ENCODE measurements at places on chromosomes 11 and 22.

- DNase-seq, result no peak
Measured at GRCh38 chr11:94926698-94927237, 46.6 kb downstream of the CWC15 start.

GRCh38 chr11:130947481-130947880 is 31.2 kb upstream of the SNX19 start:
- DNase-seq, result no peak

GRCh38 chr11:128689591-128689947 is 4.3 kb upstream of the FLI1 start:
- no peak for DNase-seq

- no peak for DNase-seq
Measured at GRCh38 chr11:9057888-9058287, 33.5 kb downstream of the SCUBE2 start.

- DNase-seq, result no peak
Measured at GRCh38 chr11:44854086-44854485, 96.6 kb downstream of the TP53I11 start.

GRCh38 chr11:91800208-91800914 is 424.3 kb upstream of the FAT3 start:
- DNase-seq, result no peak

- DNase-seq, result no peak
Measured at GRCh38 chr11:108224911-108225786, 2.3 kb downstream of the ATM start.

GRCh38 chr11:82992223-82992622 is 79.5 kb downstream of the RAB30 start:
- DNase-seq, result no peak

- DNase-seq, result no peak
Measured at GRCh38 chr22:17695986-17696385, 57.4 kb downstream of the BCL2L13 start.

DNA sequence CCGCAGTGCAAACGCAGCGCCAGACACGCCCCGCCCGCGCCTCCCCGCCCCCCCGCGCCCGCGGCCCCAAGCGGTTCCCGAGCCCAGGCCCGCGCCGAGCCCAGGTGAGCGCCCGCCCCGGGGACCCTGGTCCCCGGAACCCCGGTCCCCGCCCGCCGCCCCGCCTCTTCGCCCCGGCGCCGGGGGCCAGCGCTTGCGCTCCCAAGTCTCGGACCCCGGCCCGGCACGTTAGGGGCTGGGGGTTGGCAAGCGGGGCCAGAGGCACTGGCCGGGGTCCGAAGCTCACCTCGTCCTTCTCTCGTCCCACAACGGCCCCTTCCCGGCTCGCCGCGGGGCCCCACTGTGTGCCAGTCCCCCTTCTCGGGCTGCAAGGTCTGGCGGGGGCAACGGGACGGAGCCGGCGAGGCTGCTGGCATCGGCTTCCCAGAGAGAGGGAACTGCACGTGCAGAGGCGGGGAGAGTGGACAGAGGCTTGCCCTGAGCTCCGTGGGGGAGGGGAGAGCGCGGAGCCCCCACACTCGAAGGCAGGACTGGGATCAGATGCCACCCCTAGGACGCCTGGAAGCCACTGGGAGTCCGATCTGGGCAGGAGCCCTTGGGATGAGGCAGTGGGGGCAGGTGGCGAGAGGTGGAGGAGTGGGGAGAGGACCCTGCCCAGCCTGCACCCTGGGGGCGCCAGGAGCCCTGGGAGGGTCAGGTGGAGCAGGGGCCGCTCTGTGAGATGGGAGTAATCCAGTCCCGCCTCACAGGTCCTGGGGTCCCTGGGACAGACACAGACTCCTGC is 1.8 kb upstream of the AIFM3 start:
- DNase-seq, result no peak

GRCh38 chr22:33922349-33922681 is 2.0 kb upstream of the LARGE1 start:
- DNase-seq, result no peak

DNA sequence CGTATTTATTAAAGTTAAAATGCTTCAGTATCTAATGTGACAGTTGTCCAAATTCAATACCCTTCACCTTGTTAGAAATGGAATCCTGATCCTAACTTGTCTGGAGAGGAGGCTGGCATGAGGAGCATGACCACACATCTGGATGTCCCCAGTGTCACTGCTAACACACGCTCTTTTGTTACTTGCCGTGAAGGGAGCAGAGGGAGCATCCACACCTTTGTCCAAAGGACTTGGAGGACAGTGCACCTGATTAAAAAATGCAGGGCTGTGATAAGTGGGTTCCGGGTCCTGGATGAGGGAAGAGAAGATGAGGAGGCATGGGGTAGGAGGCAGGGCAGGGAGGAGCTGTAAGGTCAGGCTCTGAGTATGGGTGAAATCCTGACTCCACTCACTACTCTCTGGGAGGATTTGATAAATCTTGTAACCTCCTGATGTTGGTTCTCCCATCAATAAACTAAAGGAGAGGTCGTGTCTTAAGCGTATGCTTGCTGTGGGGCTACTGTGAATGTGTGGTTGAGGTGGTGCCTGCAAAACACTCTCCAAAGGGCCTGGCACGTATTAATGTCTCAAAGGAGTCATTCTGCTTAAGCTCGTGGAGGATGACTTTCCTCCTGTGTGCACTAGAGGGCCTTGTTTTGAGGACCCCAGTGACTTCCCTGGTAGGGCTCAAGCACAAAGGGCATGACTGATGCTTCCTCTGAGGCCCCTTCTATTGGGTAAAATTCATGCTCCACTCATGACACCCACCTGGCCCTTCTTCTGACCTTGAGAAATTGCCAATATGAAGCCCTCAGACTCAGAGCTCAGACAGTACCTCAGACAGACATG is 16.8 kb upstream of the IGLL5 start:
- DNase-seq, result no peak

- no peak for DNase-seq
Measured at GRCh38 chr22:46201059-46201757, 48.9 kb downstream of the CDPF1 start.

All from stimulated activated CD4-positive, alpha-beta T cell treated with anti-CD3 and anti-CD28 coated beads, Interleukin-12 subunit alpha, Interleukin-12 subunit beta, amount 100 ng/mL, for 4 hours (primary cell).